ENCODE measurements at places on chromosomes 16 and 17.

DNA sequence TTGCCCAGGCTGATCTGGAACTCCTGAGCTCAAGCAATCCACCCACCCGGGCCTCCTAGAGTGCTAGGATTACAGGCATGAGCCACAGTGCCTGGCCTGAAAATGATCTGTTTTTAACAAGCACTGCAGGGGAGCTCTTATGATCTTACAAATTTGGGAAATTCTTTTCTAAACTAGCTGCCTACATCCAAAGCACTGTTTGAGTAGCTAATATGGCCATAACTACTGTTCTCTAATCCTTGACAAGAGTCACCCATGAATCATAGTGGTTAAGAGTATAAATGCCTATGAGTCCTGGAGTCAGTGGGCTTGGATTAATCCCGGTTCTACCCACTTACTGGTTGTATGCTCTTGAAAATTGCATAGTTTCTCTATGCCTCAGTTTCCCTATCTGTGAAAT, 1.4 kb upstream of the CPPED1 start:
- DNase-seq, result no peak

DNA sequence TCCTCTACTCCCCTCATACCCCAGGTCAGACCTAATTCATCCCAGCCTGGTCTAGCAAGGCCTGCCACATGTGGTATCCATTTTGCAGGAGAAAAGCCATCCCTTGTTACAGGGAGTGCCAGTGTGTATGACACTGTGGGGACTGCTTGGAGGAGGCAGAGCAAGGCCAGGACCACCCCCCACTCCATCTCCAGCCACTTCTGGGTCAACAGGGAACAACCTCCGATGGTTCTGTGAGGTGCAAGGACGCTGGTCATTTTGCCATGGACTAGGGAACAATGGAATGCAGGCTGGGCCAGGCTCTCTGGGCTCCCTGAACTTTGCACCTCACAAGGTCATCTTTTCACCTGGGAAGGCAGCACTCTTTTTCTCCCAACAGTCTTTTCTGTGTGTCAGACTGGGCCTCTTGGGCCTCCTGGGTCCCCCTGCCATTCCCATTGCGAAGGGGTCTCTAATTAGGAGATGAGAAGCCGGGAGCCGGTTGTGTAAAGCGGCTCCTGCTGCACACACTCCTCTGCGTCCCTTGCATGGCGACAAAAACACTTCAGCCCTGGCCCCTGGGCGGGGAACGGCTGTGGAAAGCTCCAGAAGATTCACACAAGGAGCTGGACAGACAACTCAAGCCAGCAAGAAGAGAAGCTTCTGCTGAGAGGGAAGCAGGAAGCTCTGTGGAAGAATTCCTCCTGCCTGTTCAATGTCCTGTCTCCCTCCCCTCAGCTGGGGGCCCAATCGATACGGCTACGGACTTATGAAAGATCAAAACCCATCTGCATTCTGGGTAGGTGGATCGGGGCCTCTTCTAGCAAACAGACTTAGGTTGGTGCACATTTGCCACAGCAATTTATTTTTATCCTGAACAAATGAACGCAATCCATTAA, 38.5 kb upstream of the MTSS2 start:
- no peak for DNase-seq

GRCh38 chr17:77218902-77219301, 78.1 kb downstream of the SEC14L1 start:
- DNase-seq, result no peak

DNA sequence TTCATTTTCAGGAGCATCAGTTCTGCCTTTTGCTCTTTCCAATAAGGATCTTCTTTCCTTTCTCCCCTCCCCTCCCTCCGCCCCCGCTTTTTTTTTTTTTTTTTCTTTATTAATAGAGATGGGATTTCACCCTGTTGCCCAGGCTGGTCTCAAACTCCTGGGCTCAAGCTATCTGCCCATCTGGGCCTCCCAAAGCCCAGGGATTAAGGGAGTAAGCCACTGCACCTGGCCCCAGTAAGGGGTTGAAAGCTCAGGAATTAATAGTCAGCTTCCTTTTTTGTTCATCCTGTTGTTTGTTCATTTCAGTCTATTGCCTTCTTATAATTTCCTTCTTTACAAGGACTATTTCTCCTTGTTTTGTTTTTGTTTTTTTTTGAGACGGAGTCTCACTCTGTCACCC, 7.9 kb upstream of the C17orf58 start:
- no peak for DNase-seq

DNA sequence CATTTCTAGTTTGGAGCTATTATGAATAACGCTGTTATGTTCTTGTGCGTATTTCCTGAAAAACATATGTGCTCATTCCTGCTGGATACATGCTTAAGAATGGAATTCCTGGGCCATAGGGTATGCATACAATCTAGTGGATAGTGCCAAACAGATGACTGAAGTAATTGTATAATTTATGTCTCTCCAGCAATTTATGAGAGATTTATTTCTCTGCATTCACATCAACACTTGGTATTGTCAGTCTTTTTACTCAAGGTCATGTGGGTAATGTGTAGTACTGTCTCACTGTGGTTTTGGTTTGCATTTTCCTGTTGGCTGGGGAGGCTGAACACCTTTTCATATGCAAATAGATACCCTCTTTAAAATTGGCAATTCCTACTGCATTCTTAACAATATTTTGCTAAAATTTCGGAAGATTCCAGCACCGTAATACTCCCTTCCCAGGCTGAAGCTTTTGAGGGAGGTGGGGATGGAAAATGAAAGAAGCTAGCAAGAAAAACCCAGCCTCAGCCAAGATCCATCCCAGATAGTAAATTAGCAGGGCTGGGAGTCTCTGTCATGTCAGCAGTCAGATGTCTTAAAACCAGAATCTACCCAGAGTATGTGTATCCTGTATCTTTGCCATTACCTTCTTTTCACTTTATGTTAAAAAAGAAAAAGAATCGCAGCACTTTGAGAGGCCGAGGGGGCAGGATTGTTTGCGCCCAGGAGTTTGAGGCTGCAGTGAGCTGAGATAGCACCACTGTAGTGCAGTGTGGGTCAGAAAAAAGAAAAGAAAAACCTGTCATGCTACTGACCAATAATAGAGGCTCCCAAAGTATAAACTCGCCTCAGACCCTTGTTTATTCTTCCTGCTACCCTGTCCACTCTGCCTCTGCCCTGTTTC, 204.9 kb downstream of the LGALS9B start:
- DNase-seq, result no peak

GRCh38 chr17:75970011-75970523, 8.9 kb downstream of the ACOX1 start:
- DNase-seq, result no peak

- DNase-seq, result peak; percentile 78
Measured at GRCh38 chr16:66650707-66651473, 45.7 kb downstream of the CMTM4 start.

GRCh38 chr17:77857613-77858012, 100.9 kb upstream of the TNRC6C start:
- DNase-seq, result no peak

GRCh38 chr16:22890976-22891375, 77.0 kb downstream of the HS3ST2 start:
- no peak for DNase-seq

- DNase-seq, result no peak
Measured at GRCh38 chr17:80705988-80706387, 161.3 kb downstream of the RPTOR start.

DNA sequence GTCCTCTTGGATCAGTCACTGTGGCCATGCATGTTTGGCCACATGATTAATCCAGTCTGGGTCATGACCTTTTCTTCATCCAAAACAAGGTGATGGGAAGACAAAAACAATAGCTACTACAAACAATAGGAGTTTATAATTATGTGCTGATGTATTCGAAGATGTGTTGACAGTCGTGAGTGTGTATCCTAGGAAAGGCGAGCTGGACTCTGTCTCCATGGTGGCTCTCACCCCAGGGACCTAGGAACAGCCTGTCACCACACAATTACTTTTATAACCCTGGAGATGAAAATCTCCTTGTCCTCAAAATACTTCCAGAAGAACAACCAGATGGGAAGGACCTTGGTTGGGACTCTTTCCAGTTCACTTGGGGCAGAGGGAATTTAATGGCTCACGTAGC, 9.8 kb upstream of the PLK1 start:
- no peak for DNase-seq

GRCh38 chr16:72976438-72977064, 71.4 kb downstream of the ZFHX3 start:
- no peak for DNase-seq

DNA sequence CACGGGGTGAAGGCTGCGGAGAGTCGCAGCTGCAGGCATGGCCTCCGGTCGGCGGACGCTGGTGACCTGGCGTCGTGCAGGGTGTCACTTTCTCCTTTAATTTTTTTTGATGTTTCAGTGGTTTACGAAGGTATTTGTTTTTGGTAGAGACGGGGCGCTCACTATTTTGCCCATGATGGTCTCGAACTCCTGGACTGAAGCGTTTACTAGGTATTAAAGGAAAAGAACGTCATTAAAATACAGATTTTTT, 17.1 kb downstream of the ZNF213 start:
- peak; percentile 21 for DNase-seq

- peak; percentile 75 for DNase-seq
Measured at GRCh38 chr16:58755989-58756649, 22.0 kb upstream of the GOT2 start.

GRCh38 chr16:11333702-11334101, 11.6 kb upstream of the RMI2 start:
- DNase-seq, result no peak

DNA sequence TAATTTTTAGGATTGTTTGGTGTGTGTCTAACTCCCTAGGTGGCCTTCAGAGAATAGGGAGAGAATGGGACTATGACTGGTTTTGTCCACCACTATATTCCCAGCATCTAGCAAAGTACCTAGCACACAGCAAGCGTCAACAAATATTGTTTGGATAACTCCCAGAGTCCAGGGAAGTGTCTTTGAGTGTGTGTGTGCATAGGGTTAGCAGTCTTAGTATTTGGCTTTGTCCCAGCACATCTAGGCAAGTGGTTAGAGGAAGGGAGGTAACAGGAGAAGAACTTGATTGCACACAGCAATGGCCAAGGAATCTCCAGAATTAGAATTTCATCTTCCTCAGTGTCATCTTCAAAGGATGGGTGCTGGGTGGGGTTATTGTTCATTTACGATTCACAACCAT, 385.4 kb upstream of the CDH5 start:
- no peak for DNase-seq

DNA sequence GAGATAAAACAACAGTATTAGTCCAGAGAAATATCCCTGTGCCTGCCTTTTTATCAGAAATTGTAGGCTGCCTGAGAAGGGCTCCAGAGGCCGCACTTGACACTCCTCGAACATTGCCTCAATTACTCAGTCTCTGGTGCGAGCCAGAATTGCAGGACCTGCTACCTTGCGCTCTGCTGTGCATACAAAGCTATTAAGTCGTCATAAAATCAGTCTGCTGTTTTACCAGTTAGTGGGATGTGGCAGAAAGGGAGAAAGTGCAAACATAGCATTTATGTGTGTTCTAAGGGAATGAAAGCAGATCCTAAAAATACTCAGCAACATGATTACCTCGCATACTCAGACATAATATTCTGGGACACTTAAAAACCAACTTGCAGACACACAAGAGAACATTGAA, 70.6 kb downstream of the TMC6 start:
- DNase-seq, result no peak

DNA sequence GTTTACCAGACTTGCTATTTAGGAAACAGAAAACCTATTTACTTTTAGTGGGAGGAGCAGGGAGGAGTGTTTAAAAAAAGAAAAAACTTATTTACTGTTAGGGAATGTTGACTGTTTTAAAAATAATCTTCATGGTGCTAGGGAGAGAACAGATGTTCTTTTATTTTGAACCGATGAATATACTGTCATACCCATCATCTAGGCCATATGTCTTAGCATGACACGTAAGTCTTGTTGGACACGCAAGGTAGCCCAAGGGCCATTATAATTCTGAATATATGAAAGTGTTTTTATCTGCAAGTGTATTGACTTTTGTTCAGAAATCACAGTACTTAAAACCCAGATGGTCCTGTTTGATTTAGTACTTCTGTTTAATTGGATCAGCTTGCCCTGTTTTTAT, 11.6 kb downstream of the WIPF2 start:
- DNase-seq, result no peak

- DNase-seq, result no peak
Measured at GRCh38 chr16:88569614-88569984, 604 bp upstream of the ZC3H18 start.

DNA sequence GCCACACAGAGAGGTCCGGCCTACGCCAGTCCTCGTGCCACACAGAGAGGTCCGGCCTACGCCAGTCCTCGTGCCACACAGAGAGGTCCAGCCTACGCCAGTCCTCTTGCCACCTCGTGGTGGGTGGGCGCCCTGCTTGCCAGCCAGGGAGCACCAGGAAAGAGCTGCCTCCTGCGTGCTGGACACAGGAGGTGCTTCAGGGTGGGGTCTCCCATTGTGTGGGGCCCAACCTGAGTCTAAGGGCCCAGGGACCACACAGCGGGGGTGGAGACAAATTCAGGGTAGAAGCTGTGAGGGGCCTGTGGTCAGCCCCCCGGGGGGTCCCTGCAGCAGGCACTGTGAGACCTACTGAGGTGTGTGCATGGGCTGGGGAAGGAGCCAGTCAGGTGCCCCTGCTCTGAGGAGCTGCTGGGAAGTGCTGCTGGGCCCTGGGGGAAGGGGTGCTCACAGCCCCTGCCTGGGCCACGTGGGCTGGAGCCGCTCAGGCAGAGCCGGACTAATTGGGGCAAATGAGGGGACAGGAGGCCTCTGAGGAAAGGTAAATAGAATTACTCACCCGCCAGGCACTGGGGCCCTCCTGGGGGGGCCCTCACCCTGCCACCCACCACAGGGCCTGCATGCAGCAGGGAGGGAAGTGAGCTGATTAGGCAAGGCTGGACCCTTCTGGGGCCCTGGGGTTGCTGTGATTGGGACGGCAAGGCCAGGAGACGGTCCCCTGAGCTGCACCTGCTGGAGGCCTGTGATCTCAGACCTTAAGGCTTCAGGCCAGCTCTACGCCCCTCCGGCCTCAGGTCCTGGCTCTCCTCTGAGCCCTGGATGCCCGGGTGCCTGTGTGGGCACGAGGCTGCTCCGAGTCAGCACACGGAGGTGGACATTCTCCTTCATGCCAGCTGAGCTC, 11.0 kb downstream of the GCGR start:
- DNase-seq, result no peak

DNA sequence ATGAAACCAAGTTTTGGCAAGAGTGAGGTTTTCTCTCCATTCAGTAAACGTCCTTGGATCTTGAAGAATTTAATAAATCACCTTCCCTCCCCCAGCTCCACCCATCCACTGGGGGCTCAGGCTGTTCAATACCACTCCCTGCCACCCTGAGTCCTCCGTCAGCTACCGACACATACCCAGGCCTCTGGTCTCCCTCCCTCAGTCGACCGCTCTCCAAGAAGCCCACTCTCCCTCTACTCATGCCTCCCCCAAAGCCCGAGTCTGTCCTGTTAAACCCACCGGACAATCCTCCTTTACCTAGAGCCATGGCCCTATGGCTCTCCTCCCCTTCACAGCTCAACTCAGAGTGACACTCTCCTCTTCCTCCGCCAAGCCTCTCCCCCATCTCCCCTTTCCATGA, 19.7 kb upstream of the SLC4A1 start:
- DNase-seq, result no peak
